Upper lobe of right lung (tissue), 1 donor: ENCODE measurements at places on chromosomes 2 and 18. TPM values are rescaled to one million over a fixed set of nuclear protein-coding genes. Genes with fewer than 3 reads are reported as not detected.
A peak's percentile ranks its signal among the peaks of the same experiment; 100 is the strongest.

DNA sequence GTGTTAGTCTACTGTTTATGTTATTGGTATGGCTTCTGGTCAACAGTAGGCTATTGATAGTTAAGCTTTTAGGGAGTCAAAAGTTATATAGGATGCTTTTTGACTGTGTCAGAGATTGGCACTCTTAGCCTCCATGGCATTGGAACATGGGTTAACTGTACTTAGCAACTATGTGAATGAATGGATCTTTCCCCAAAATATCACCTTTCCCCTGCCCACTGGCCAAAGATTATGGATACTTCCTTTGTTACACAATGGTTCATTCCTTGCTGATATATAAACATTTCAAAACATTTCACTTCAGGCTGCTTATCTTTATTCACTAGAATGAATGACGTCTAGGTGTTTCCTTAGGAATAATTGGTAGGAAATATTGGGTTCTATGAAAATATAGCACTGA is 62.1 kb upstream of the DOCK10 start:
- DNase-seq: no peak

DNA sequence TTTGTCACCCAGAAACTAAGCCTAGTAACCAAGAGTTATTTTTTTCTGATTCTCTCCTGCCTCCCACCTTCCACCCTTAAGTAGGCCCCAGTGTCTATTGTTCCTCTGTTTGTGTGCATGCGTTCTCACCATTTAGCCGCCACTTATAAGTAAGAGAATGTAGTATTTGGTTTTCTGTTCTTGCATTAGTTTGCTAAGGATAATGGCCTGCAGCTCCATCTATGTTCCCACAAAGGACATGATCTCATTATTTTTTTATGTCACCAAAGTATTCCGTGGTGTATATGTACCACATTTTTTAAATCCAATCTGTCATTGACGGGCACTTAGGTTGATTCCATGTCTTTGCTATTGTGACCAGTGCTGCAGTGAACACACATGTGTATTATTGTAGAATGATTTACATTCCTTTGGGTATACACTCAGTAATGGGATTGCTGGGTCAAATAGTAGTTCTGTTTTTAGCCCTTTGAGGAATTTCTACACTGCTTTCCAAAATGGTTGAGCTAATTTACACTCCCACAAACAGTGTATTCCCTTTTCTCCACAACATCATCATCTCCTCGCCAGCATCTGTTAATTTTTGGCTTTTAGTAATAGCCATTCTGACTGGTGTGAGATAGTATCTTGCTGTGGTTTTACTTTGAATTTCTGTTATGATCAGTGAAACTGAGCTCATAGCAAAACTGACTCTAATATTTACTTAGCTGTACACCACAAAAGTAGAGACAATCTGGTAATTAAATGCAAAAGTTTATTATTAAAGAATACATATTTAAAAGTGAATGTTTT is 660.1 kb upstream of the SLC8A1 start:
- DNase-seq: no peak

DNA sequence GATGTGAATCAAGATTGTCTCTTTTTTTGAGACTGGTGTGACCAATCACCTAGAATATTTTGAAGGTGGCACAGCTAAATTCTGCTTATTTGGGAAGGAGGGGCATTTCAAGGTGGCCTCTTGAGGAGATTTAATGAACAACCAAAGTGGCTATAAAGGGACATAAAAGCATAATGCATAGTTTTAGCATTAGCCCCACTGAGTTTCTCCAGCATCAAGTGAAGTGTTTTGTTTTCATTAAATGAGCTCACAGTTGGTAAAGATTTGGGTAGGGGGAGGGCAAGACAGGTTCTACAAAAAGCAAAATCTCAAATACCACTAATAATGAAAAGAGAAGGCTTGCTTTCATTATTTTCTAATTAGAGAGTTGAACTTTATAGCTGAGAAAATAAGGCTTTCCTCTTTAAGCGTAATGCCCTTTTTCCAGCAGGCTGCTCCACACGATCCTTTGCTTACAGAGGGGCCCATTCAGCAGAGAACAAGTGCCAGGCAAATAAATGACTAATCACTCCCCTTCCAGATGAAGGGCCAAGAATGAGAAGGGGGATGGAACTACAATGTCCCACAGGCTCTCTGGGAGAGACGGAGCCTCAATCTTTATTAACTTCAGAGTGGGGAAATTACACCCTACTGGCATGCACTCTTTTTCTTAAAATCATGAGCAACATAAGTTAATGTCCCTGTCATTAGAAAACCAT is 35.9 kb downstream of the LHCGR start:
- DNase-seq: no peak

DNA sequence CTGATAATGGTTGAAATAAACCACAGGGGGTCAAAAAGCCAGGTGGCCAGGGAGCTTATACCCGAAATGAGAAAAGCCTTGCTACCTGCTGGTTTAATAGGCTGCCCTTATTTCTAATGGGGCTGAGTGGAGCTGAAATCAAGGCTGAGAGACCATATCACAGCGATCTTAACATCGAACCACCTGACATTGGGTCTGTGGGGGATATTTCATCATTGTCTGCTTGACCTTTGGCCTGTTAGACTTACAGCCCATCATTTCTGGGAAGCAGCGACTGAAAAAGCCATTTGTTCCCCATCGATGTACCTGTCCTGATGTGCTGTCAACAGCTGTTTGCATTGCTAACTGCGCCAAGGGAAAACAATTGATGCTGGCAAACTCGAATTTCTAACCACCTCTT is 199.7 kb upstream of the SLC14A2 start:
- no peak for DNase-seq

DNA sequence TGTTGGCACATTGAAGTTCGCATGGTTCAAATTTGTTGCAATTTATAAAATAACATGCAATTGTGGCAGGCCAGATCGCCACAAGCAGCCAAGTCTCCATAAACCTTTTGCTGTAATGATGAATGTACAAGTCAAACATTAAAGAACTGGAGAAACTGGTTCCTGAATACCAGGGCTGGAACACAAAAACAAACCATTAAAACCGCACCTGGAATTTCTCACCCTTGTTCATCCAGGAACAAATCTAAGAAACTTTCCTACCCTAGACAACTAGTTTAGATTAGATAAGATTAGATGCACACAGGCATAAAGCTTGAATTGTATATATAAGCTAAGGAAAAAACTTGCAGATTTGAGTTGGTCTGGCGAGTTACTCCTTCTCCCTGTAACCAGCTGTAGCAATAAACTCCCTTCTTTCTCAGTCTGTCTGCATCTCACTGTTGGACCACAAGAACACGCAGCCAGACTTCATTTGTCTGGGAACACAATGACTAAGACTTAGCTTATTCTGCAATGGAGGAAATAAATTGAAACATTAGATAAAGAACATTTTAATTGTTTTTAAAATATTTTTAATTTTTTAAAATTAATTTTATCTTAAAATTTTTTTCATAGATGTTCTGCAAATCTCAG is 1835.5 kb upstream of the LRRTM1 start:
- no peak for DNase-seq

Gene HOXD3
- 1.7 TPM for total RNA-seq

Gene ACADL
- 41.6 TPM for total RNA-seq

GRCh38 chr2:219000569-219000960 is 7.3 kb upstream of the CRYBA2 start:
- no peak for DNase-seq

Gene C2orf80
- not detected for total RNA-seq

Gene SLC14A1
- 6.0 TPM for total RNA-seq

Gene KATNAL2
- total RNA-seq: 3.1 TPM

Gene DYNAP
- total RNA-seq: not detected

- no peak for DNase-seq
Measured at GRCh38 chr2:94879314-94879981, 8.2 kb downstream of the TEKT4 start.

- DNase-seq: no peak
Measured at GRCh38 chr2:20418519-20418918, 28.4 kb upstream of the RHOB start.

Gene GALR1
- total RNA-seq: 0.06 TPM

Gene CNGA3
- total RNA-seq: 0.17 TPM

- DNase-seq: no peak
Measured at GRCh38 chr2:15990151-15991101, 50.1 kb downstream of the MYCN start.

DNA sequence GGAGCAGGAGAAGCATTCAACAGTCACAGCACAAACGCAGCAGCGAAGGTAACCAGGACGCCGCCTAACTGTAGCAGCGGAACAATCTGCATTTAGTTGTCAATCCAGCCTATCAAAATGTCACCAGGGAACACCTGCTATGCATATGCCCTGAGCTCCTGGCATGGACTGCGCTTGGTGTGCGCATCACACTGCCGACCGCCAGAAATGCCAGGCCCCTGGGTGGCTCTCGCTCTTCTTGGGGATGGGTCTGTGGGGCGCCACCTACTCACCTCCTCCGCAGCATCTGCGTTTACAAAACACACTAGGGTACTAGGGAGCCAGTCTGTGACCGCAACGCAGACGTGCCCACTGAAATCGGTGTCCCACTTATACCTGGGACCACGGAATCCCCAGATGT is 31.7 kb downstream of the ZNF516 start:
- no peak for DNase-seq

Gene STARD6
- not detected for total RNA-seq

GRCh38 chr2:30217644-30218337 is 13.5 kb upstream of the LBH start:
- DNase-seq: peak; percentile 77
